B cell (primary cell): ENCODE measurements at places on chromosomes 2 and 18. TPM values are rescaled to one million over a fixed set of nuclear protein-coding genes. Genes with fewer than 3 reads are reported as not detected.

ME2 gene
- total RNA-seq = 55.4 and 57.8 TPM in 2 replicates

ZBTB7C gene
- not detected in 2 replicates for total RNA-seq

IL36RN gene
- not detected in 2 replicates for total RNA-seq

FBXO15 gene
- total RNA-seq = 3.7 and 4.1 TPM in 2 replicates

GRCh38 chr2:64634345-64635267 is 19.1 kb downstream of the SERTAD2 start:
- no peak for DNase-seq

DNA sequence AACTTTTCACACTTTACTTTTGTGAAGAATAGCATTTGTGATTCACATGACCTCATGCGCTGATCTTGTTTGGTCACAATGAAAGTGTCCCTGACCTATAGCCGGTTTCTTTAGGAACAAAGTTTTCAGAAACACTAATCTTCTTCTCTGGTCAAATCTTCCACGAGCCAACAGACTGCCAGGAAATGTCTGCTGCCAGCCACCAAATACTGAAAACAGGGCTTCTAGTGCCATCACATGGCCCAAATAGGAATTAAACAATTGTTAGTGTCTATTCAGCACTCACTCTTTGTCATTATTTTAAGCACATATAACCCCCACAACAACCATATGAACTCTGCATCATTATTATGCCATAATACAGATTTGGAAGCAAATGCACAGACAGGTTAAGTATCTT is 286.5 kb upstream of the SYT4 start:
- DNase-seq = no peak

GRCh38 chr2:29563697-29564096 is 357.7 kb downstream of the ALK start:
- no peak for DNase-seq

DNA sequence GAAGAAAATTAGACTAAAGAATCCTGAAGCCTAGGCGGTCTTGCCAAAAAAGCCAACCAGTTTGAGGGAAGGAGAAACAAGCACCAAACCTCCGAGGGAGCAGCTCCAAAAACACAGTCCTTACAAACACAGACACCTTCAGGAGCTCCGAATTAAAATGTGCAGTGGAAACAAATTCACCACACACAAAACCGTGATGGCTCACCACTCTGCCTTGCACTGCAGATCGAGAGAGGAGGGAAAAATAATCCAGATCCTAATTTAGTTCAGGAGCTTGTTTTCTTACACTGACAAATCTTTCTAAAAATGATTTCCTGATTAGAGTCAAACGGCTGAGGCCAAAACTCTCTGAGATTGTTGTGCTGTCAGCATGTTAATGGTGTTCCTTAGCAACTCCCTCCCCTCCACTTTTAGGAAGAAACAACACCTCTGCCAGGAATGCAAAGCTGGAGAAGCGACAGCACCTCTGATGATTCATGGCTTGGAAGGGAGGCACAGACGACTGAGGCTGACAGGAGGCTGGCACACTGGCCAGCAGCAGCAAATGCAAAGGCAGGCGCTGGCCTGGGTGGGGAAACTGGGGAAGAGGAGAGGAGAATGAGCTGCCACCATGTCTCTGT is 249.4 kb upstream of the KLHL29 start:
- DNase-seq = no peak

- DNase-seq = no peak
These were observed 2.8 kb downstream of the NPAS2 start for GRCh38 chr2:100822587-100823248.

- no peak for DNase-seq
These were observed 2.9 kb upstream of the MEIS1 start for GRCh38 chr2:66431846-66432587.

DNA sequence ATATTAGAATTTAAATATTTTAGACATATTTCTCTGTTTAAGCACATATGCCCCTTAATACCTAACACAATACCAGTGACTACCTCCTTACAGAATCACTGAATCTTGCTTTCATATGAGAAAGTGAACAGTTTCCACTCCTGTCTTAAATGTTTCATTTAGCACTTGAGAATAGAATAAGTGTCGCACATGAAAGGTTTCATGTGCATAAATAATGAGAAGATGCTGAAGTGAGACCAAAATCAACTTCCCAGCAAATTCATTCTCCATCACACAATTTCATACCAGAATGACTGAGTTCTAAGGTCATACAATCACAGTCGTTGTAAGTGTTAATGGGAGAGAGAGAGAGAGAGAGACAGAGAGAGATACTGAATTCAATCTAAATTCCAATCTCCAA is 51.2 kb downstream of the ATIC start:
- no peak for DNase-seq

DNA sequence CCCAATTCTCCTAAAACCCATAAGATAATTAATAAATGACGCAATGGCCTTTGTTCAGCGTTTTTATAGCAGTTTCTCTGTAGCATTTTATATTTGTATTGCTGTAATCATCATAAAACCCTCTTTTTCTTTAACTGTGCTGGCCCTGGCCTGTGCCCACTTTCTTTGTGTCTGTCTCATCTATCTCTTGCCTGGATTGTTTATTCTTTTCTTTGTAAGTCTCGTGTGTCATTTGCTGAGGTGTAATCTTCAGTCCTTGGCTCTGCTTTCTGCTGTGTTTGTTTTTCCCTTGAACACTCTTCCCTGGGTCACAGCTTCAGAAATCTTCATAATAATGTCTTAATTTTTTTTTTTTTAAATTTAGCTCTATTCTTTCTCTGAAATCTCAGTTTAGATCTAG is 525.8 kb upstream of the LINC00305 start:
- no peak for DNase-seq

GRCh38 chr2:127647242-127648190 is 1.6 kb downstream of the GPR17 start:
- no peak for DNase-seq

DNA sequence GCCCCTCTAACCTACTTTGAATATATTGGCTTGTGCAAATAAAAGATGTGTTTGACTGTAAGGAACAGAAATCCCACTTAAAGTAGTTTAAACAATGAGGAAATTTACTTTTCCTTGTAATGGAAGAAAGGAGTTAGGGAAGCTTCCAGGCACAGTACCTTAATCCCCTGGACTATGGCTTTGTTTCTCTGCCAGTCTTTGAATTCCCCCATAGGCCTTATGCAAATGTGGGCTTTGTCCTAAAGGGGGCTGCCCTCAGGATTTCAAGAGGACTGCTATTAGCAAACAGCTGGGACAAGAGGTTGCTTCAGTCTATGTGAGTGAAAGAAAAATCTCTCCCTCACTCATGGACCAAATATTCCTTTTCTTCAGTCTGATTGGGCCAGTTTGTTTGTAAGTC is 255.1 kb upstream of the THSD7B start:
- DNase-seq = no peak

DNA sequence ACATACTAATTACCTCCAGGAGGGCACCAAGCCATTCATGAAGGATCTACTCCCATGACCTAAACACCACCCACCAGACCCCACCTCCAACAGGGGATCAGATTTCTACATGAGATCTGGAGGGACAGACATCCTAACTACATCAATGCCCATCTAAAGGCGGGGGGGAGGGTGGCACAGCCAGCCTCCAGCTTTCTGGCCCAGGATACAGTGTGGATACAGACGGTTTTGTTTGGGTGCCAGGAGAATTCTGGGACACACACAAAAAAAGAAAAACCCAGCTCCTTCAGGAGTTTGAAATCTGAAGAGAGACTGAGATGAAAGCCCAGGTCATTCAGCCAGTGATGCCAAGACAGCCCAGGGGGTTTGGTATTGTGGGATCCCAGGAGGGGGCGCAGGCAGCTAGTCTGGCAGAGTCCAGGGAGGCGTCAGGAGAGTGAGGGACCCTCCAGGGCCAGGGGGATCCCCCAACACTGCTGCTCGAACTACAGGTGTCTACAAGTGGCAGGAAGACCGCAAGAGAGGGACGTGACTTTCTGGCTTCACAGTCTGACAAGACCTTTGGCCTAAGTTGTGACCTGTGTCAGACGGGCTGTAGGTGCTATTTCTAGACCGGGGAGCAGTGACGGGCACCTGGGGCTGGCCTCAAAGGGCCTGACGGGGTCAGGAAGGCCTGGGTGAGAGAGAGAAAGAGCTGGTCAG is 62.1 kb downstream of the NDUFA10 start:
- DNase-seq = no peak

DNA sequence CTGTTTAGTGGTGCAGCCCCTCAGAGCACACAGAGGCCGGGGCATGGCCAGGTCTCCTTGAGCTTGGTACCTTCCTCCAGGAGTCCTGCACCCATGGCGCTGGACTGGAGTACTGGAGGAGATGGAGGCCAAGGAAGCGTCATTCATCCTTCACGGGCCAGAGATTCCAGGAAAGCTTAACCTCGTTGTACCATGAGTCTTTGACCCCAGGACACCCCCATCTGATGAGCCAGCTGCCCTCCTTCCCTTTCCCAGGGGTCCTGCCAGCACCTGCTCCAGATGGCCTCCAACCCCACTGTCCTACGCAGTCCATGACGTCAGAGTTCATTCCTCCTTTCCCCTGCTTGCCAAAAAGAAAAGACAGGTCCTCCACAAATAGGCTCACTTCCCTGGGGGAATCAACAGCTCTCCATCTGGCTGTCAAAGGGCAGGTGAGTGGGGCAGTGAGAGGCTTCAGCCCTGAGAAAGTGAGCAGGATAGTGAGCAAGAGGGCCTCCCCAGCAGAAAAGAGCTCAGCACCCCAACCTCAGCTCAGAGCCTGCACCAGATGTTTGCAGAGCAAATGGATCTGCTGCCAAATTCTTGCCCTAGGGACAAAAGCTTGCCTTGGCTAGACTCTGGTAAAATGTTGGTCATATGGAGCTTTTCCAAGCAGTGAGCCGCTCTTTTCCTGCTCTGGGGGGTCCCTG is 4.5 kb upstream of the NPPC start:
- DNase-seq = no peak
